ENCODE measurements at places on chromosomes 16 and 17.

- DNase-seq = no peak
These were observed 153.6 kb downstream of the ABCA8 start for GRCh38 chr17:68801335-68802247.

DNA sequence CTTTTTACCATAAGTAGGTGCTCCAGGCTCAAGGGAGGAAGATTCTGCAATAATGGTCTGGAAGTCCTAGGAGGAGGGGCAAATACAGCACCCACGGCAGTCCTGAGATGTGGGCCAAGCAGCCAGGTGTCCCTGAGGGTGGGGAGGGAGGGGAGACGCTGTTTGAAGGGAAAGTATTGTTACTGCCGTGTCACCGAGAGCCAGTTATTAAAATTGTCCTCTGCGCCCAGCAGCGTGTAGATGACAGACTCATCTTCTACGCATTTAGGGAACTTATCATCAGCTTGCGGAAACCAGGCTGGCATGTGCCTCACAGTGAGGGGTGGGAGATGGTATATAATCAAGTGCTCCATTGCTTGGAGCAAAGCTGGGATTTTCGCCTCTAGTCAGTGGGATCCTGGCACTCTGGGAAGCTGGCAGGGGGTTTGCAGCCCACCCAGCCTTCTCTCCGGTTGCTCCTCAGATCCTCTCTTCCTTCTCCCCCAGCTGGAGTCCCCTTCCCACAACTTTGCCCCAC, 104.6 kb downstream of the OR1D5 start:
- DNase-seq = no peak

- no peak for DNase-seq
These were observed 43.7 kb upstream of the TNRC6A start for GRCh38 chr16:24685539-24686432.

DNA sequence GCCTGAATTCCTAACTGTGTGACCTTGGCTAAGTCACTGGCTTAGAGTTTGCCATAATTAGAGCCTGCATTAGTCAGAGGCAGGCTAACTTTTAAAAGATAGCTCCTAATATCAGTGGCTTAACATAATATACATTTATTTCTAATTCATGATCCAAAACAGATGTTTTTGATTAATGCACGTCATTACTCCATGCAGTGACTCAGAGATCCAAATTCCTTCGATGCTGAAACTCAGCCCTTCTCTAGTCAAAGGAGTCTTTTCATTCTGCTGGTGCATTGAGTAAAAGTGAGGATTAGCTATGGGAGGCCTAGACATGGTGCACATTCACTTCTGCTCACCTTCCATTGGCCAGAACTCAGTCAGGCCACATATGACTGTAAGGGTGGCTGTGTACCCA, 49.8 kb downstream of the IRX3 start:
- no peak for DNase-seq

DNA sequence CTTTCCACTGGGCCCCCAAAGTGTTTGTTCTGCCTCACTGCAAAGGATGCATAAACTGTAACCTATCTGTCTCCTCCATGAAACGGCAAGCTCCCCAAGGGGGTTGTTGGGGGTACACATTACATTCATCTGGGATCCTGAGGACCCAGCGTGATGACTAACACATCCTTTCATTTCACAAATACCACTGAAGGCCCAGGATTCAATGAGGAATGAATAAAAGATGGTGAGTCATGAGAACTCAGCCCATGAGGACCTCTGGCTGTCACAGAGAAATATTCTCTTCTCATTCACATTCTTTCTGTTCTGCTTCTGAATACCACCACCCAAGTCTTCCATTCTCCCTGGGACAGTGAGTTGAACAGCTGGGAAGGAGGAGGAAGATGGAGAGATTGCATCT, 149.8 kb downstream of the RBFOX3 start:
- no peak for DNase-seq

DNA sequence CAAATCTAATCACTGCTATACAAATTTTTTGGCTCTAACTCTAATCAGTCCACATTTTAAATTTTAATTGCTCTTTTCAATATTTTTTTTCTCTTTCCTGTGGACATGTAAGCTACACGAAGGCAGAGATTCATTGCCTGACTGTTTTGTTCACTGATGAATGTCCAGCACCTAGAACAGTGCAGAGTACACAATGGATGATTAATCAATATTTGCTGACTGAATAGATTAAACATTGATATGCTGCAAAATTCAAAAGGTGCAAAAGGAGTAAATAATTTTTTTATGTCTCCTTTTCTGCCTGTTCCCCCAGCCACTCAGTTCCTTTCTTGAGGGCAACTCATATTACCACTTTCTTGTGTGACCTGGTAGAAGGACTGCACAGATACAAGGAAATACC, 32.8 kb downstream of the SCNN1B start:
- DNase-seq = no peak

Measured in stimulated activated CD4-positive, alpha-beta T cell treated with anti-CD3 and anti-CD28 coated beads, TNF-alpha, amount 100 ng/mL, for 24 hours (primary cell).